ENCODE measurements at places on chromosomes 7 and 10.

DNA sequence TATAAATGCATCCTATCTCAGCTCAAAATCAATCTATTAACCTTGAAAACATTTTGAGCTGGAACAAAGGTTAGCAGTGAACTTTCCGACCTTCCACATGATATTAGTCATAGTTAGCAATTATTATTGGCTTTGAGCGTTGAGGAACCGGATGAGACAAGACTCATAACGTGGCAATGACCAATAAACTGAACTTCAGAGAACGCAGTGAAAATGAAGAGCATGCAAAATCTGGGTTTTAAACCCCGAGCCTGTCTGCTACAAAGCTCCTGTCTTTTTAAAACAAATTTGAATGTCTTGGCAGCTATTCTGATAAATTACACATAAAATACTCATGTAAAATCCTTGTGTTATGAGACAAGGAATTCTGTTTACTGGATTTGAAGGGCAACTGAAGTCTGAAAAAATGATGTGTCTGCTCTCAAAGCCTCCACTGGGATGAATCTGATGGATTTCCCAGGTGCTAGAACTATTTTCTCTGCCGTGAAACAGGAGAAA lies 74.7 kb upstream of the ITGB1 start:
- no peak for DNase-seq

- DNase-seq: no peak
These were observed 23.7 kb upstream of the MRC1 start for GRCh38 chr10:17785276-17785930.

DNA sequence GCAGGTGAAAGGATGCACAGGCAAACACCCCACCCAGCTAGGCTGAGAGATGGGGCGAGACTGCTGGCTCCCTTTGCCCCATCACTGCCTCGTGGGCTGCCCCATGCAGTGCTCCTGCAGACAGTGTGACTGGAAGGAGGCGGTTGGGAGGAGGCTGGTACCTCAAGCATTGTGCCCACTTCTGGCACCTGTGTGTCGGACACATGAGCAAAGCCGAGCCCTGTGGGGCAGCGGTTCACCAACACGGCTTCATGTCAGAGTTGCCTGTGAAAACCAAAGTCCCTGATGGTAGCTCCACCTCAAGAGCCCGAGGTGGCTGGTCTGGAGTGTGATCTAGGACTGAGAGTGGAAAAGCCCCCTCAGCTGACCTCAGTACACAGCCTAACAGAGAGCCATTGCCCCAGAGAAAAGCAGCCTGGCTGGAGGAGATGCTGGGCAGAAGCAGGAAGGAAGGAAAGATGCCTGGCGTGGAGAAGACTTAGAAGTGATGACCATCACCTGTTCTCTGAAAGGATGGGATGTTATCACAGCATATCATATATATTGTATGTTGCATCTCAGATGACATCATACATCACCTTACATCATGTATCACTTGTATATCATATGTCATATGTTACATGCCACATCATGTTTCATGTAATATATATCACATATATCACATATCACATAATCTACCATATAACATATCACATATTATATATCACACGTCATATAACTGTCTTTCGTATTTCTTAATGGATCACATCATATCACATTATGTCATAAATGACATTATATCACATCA lies 75.6 kb downstream of the ADCY1 start:
- no peak for DNase-seq

DNA sequence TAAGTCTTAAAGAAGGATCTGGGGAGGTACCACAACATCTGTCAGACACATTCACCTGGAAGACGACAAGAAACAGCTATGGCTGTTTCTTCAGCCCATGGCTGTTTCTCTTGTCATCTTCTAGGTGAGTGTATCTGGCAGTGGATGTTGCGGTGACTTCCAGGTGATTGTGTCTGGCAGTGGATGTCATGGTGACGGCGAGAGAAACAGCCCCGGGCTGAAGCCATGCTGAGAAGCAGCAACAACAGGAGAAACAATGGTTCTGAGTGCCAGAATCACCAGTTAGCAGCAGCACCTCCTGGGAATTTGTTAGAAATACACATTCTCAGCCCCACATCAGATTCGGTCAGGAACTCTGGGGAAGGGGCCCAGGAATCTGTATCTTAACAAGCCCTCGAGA lies 68.6 kb upstream of the SYPL1 start:
- no peak for DNase-seq

DNA sequence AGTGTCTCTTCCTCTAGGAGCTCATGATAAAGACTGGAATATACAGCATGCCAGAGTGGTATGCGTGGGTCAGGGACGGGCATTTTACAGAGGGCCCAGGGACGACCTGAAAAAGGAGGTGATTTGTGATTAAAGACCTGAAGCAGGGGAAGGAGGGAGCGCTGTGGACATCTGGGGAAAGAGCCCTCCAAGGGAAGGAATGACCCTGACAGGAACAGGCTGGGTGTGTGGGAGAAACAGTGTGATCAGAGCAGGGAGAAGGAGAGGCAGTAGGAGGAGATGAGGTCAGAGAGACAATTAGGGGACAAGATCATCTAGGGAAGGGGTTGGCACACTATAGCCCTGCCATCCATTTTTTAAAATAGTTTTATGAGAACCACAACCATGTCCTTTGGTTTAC lies 3.4 kb upstream of the RASSF4 start:
- no peak for DNase-seq

GRCh38 chr10:110794808-110795207 lies 76.9 kb upstream of the PDCD4 start:
- peak; percentile 90 for DNase-seq

- no peak for DNase-seq
These were observed 96.3 kb downstream of the ALOX5 start for GRCh38 chr10:45470098-45471012.

- no peak for DNase-seq
These were observed 16.2 kb downstream of the HSPB1 start for GRCh38 chr7:76318488-76319353.

GRCh38 chr7:139183878-139184338 lies 47.1 kb upstream of the UBN2 start:
- no peak for DNase-seq

DNA sequence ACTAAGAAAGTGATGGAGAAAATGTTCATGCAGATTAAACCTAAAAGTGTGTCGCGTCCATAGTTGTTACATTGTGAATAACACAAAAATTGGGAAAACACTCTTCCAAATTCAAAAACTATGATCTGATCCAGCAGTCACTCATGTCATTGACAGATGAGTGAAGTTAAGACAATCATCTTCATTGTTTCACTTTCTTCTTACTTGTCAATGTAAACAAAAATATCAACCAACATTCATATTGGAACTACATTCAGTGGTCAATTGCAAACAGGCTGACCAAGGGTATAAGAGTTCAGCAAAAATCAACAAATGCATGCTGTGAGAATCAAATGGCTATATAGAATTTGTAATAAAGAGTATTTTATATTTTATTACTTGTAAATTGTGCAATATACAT lies 1.8 kb downstream of the FRMPD2 start:
- no peak for DNase-seq

- DNase-seq: no peak
These were observed 247.7 kb upstream of the DKK1 start for GRCh38 chr10:52066383-52066782.

DNA sequence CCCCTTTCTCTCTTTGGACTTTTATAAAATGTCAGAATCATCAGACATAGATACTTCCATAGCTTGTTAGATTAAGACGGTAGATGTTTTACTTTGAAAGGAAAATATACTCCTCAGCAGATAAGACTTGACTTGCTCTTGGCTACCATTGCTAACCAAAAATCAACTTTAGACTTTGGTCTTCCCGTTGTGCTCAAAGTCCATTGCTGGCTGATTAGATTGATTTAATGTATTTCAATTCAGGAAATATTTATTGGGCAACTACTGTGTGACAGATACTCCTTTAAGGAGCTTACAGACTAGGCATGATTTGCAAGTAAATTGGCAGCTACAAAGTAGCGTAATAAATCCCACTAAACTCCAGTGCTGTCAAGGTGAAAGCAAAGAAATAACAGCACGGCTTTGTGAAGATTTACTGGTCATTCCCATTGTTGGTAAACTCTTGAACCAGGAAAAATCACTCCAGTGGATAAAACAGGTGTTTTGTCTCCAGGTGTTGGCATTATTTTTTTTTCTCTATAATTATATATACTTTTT lies 95.7 kb upstream of the ARMC3 start:
- DNase-seq: no peak

DNA sequence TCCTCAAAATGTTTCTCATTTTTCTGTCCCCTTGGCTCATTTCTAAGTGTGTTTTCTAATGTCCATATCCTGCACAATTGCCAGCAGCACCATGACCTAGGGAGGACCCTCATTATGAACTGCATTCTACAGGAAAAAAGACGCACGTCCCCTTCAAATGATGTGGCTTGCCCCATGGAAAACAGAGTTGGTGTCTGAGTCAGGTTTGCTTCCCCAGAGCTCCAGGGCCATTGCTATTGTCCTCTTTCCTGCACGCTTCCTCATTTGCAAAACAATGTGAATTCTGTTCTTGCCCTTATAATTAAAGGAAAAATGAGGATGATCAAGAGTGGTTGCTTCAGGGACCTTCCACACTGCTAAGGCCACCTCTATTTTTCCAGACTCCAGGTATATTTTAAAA lies 14.7 kb upstream of the ASB4 start:
- DNase-seq: peak; percentile 28

DNA sequence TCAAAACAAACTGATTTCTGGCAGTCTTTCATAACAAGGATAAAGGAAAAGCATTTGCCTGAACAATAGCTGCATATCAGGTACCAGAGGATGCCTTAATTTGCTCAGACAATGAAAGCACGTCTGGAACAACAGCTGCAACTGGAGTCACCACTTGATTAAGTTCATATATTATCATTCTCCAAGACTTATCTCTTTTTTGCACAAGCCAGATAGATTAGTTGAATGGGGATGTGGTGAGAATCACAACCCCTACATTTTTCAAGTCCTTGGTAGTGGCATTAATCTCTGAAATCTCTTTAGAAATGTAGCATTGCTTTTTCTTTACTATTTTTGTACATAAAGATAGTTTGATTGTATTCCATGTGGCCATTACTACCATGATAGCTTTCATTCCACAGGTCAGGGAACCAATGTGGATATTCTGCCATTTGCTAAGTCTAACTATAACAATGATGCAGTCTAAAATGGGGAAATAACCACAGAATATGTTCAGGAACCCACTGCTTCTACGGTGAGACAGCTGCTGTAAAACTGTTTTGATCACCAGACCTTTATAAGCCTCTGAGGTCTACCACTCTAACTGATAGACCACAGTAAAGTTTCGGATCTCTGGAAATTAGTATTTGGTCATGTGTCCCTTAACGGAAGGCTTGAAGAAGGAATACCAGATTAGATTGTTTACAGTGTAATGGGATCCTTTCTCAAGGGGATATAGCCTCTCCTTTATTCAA lies 1176.2 kb downstream of the DNAJB9 start:
- no peak for DNase-seq

- DNase-seq: peak; percentile 91
These were observed 21.5 kb upstream of the TMEM213 start for GRCh38 chr7:138776166-138776833.

GRCh38 chr7:106717955-106718871 lies 57.3 kb upstream of the CCDC71L start:
- DNase-seq: no peak

DNA sequence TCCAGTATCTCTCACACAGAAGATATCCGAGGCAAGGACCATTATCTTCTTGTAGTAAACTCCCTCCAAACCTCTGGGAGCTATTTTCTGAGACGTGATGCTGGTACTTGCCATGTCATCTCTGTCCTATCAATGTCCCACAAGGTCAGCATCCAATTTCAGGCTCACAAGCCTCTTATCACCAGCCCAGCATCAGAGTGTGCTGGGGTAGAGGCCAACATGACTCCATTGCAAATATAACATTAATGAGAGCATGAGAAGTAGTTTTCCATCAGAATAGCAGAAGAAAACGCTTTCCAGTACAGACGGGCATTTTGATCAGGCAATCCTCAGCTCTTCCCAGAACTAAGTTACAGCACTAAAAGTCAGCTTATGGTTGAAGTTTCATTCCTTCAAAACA lies 5.6 kb downstream of the MORN4 start:
- DNase-seq: no peak

- peak; percentile 36 for DNase-seq
These were observed 9.0 kb downstream of the MTURN start for GRCh38 chr7:30143748-30144251.

DNA sequence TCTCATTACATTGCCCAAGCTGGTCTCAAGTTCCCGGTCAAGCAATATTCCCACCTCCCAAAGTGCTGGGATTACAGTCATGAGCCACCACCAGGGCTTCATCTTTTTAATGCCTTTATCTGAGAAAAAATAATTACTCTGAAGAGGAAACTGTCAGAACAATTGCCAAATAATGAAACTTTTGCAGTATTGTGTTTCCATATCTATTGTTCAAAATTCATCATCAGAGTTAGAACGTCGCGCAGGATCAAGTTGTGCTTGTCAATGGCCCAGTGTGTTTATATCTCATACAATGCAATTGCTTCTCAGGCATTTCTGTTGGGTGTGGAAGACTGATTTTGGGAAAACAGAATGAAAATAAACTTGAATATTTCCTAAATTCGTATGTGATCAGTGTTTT lies 143.1 kb downstream of the ARID5B start:
- no peak for DNase-seq

DNA sequence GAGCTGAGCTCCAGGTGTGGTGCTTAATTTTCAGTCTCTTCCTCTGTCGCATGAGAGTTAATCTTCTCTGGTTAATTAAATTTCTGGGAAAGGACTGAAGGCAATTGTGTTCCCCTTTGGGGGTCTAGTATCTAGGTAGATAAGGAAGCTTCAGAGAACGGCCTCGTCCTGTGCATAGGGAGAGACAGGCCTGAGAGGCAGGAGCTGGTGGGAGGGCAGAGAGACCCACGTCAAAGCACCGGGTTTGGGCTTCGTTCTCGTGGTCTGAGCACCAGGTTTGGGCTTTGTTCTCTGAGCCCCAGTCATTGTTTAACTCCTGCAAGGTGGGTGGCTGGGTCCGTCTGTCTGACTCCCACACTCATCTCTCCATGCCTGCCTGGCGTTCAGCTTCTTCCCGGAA lies 160.8 kb upstream of the PITRM1 start:
- no peak for DNase-seq

GRCh38 chr7:832968-833424 lies 720 bp downstream of the SUN1 start:
- no peak for DNase-seq

DNA sequence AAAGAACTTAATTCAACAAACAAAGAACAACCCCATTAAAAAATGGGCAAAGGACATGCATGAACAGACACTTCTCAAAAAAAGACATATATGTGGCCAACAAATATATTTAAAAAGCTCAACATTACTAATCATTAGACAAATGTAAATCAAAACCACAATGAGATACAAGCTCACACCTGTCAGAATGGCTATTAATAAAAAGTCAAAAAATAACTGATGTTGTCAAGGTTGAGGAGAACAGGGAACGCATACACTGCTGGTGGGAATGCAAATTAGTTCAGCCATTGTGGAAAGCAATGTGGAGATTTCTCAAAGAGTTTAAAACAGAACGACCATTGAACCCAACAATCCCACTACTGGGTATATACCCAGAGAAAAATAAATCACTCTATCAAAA lies 19.1 kb downstream of the ZFAND4 start:
- no peak for DNase-seq

GRCh38 chr10:109264004-109264403 lies 659.3 kb downstream of the XPNPEP1 start:
- no peak for DNase-seq
